Activated CD8-positive, alpha-beta memory T cell treated with anti-CD3 and anti-CD28 coated beads, Interleukin-2, amount 50 U/mL, for 48 hours (primary cell): ENCODE measurements at places on chromosomes 16 and 17.

GRCh38 chr16:13909069-13909468 lies 10.9 kb upstream of the ERCC4 start:
- no peak for DNase-seq

GRCh38 chr17:19716108-19717030 lies at the start of gene SLC47A2:
SLC47A2 (minus strand) TSS chr17:19716584; CDS start chr17:19716555, 29 bp downstream.
- DNase-seq: no peak

GRCh38 chr17:44448412-44448811 lies 54.8 kb downstream of the GPATCH8 start:
- DNase-seq: no peak

GRCh38 chr16:49284962-49285361 lies 3.3 kb upstream of the CBLN1 start:
- no peak for DNase-seq

GRCh38 chr17:80984749-80985148 lies 6.9 kb upstream of the CHMP6 start:
- DNase-seq: no peak

- no peak for DNase-seq
Observed at GRCh38 chr16:69150146-69150865, 17.9 kb downstream of the UTP4 start.

GRCh38 chr16:53071748-53072301 lies 17.0 kb downstream of the CHD9 start:
- no peak for DNase-seq

GRCh38 chr17:75637143-75637538 lies 3.9 kb downstream of the SMIM5 start:
- no peak for DNase-seq
